GM12878 (cell line): ENCODE measurements at places on chromosomes 7 and 10. TPM values are rescaled to one million over a fixed set of nuclear protein-coding genes. Genes with fewer than 3 reads are reported as not detected.

The USP54 gene
- 7.0 and 9.5 TPM in 2 replicates for total RNA-seq

The OIT3 gene
- total RNA-seq = not detected in 2 replicates

The MYL10 gene
- total RNA-seq = not detected in 2 replicates

The CLDN12 gene
- 6.0 and 6.5 TPM in 2 replicates for total RNA-seq

The ATOH7 gene
- not detected in 2 replicates for total RNA-seq

The TSPAN33 gene
- total RNA-seq = 113 and 122 TPM in 2 replicates

The C10orf53 gene
- total RNA-seq = not detected in 2 replicates

- H3K4me1 ChIP-seq = peaks cover 30% of the 10 kb centered on the region
- no peaks in the 10 kb centered on the region for H3K27me3 ChIP-seq
Observed at GRCh38 chr10:62691336-62691735, 113.2 kb upstream of the ADO start.

DNA sequence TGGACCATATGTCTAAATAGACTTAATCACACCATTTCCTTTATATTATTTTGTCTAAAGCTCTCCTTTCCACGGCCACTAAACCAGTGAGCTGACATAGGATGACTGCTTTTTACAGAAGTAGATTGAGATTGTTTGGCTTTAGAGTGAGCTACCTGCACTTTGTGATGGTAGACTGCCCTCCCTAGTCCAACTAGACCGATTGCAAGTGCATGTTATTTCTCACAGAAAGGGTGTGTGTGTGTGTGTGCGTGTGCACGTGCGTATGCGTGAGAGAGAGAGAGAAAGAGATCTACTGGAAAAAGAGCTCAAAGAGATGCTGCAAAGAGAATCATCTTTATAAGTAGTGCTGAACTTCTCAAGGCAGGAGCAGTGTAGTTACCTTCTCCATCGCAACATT lies 60.7 kb downstream of the VCL start:
- H3K27ac ChIP-seq = no peak overlapping the region
- H3K27me3 ChIP-seq = no peaks in the 10 kb centered on the region
- H3K36me3 ChIP-seq = no peaks in the 10 kb centered on the region
- peaks cover 23% of the 10 kb centered on the region for H3K4me1 ChIP-seq
- H3K4me3 ChIP-seq = no peak overlapping the region

- no peaks in the 10 kb centered on the region for H3K36me3 ChIP-seq
- no peak overlapping the region for H3K27ac ChIP-seq
- DNase-seq = no peak
- no peak overlapping the region for H3K4me3 ChIP-seq
- H3K4me1 ChIP-seq = no peaks in the 10 kb centered on the region
Observed at GRCh38 chr7:33854801-33855350, 50.5 kb upstream of the BMPER start.

DNA sequence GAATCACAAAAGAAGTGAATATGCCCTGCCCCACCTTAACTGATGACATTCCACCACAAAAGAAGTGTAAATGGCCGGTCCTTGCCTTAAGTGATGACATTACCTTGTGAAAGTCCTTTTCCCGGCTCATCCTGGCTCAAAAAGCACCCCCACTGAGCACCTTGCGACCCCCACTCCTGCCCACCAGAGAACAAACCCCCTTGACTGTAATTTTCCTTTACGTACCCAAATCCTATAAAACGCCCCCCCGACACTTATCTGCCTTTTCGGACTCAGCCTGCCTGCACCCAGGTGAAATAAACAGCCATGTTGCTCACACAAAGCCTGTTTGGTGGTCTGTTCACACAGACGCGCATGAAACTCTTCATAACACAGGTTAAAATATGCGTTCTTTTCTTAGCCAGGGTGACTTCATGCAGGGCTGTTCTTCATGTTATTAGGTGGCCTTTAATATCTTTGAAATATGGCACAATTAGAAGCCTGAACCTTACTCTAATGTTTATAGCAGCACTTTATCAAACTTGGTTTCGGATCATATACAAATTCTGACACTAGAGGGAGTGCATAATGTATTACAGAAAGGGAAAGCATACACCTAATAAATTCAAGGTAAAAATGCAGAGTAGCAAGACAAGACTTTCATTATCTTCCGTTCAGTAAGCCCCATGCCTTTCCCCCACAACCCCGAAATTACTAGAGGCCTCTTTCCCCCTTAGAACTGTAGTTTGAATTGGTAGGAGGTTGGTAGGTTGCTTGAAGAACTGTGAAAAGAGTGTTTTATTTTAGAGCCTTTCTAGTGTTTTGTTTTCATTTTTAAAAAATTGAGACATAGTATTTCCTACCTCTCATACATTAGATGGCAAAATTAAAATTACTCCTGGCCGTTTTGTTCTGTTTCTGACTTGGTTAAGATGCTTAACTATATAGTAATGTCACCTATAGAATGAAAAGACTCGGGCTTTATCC lies 117.9 kb downstream of the NPY start:
- DNase-seq = no peak
- peaks cover 9% of the 10 kb centered on the region for H3K4me1 ChIP-seq
- no peak overlapping the region for H3K27ac ChIP-seq
- no peak overlapping the region for H3K4me3 ChIP-seq

DNA sequence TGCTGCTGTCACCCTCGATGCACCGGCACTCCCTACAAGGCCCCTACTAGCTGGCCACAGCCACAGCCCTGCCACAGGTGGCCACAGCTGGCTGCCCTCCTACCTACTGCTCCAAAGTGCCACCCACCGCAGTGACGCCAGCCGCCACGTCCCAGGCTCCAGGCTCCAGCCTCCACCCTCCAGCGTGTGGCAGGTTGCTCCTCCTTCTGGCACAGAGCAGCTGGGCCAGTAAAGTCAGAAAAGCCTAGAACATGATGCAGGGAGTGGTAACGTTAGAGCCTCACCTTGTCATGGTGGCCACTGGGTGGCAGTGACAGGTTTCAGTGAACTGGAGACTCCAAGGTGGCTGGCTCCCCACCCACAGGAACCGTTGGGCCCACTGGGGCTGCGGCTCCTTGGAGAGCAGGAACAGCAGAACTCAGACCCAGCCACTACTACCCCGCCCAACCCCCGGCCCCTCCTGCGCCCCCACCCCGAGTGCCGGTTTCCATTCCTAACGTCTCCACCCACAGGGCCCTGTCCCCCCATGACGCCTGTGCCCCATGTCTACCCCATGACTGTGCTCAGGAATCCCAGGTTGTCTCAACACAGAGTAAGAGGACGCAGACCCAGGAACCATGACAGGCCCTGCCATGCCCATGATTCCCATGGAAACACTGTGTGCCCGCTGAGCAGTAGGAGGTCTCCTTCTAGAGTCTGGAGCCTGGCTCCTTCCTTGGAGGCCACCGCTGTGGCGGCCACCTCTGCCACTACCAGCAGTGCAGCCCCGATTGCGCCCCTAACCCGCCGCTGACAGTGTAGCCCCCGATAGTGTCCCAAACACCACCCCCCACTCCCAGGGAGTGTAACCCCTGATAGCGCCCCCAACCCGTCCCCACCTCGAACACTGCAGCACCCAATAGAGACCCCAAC lies 52.3 kb upstream of the ZNF33B start:
- no peaks in the 10 kb centered on the region for H3K4me1 ChIP-seq
- H3K4me3 ChIP-seq = no peak overlapping the region
- no peak for DNase-seq
- no peaks in the 10 kb centered on the region for H3K27me3 ChIP-seq
- H3K27ac ChIP-seq = no peak overlapping the region

GRCh38 chr7:77360104-77360503 lies 56.0 kb downstream of the GSAP start:
- H3K27ac ChIP-seq = no peak overlapping the region
- H3K36me3 ChIP-seq = no peaks in the 10 kb centered on the region
- no peak overlapping the region for H3K4me3 ChIP-seq
- no peaks in the 10 kb centered on the region for H3K27me3 ChIP-seq
- no peaks in the 10 kb centered on the region for H3K4me1 ChIP-seq

DNA sequence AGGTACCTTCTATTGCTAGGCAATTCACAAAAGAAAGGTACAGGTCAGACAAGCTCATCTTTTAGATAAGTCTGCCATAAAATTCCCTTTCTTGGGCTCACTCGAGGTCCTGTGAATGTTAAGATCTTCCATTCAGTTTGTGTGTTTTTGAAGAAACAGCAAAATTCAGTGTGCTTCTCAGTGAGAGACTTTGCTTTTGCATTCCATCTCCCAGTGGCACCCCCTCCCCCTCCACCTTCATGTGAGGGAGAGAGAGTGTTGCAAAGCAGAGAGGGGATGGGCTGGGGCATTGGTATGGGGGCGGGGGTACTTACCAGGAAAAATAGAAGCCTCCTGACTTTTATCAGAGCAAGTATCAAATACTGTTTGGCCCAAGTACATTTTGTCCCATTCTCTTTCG lies 3.8 kb upstream of the TECTB start:
- DNase-seq = no peak
- no peaks in the 10 kb centered on the region for H3K36me3 ChIP-seq
- no peak overlapping the region for H3K4me3 ChIP-seq
- H3K27me3 ChIP-seq = no peaks in the 10 kb centered on the region; the same call in 1 of the 2 replicates
- H3K4me1 ChIP-seq = no peaks in the 10 kb centered on the region
- H3K27ac ChIP-seq = no peak overlapping the region

- H3K36me3 ChIP-seq = no peaks in the 10 kb centered on the region
- no peak overlapping the region for H3K27ac ChIP-seq
- H3K4me3 ChIP-seq = no peak overlapping the region
Observed at GRCh38 chr7:44196450-44196872, 4.3 kb upstream of the YKT6 start.

GRCh38 chr10:118694848-118695247 lies 59.9 kb downstream of the CACUL1 start:
- peaks cover 3% of the 10 kb centered on the region; the same call in 1 of the 2 replicates for H3K4me1 ChIP-seq
- no peaks in the 10 kb centered on the region for H3K27me3 ChIP-seq
- H3K27ac ChIP-seq = no peak overlapping the region
- no peak overlapping the region for H3K4me3 ChIP-seq
- DNase-seq = no peak
- H3K36me3 ChIP-seq = peaks cover 10% of the 10 kb centered on the region; the same call in 1 of the 2 replicates

GRCh38 chr7:152747224-152747623 lies 12.3 kb upstream of the ACTR3B start:
- no peak for DNase-seq
- H3K27ac ChIP-seq = no peak overlapping the region
- no peaks in the 10 kb centered on the region for H3K36me3 ChIP-seq
- peaks cover 4% of the 10 kb centered on the region for H3K4me1 ChIP-seq
- no peaks in the 10 kb centered on the region for H3K27me3 ChIP-seq
